SIG-M5 (cell line): ENCODE measurements at places on chromosomes 12 and 14.

DNA sequence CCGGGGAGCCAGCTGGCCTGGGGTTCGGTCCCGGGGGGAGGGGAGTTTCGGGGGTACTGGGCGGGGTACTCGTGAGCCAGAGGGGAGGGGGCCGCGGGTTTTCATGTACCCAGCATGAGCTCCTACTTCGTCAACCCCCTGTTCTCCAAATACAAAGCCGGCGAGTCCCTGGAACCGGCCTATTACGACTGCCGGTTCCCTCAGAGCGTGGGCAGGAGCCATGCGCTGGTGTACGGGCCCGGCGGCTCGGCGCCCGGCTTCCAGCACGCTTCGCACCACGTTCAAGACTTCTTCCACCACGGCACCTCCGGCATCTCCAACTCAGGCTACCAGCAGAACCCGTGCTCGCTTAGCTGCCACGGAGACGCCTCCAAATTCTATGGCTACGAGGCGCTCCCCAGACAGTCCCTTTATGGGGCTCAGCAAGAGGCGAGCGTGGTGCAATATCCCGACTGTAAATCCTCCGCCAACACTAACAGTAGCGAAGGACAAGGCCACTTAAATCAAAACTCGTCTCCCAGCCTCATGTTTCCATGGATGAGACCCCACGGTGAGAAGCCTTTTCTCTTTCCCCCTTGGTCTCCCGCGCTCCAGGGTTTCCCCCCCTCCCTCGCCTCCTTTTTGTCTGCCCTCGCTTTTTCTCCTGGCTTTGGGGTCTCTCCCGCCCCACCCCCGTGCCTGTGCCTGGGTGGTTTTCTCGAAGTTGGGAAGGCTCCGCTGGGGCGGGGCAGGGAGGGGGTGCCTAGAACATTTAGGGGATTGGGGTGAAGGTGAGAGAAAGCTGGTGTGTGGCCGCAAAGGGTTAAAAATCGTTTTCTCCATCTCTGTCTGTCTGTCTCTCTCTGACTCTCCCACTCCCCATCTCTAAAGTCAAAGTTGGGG lies 627 bp downstream of the HOXC8 start:
- DNase-seq = no peak

DNA sequence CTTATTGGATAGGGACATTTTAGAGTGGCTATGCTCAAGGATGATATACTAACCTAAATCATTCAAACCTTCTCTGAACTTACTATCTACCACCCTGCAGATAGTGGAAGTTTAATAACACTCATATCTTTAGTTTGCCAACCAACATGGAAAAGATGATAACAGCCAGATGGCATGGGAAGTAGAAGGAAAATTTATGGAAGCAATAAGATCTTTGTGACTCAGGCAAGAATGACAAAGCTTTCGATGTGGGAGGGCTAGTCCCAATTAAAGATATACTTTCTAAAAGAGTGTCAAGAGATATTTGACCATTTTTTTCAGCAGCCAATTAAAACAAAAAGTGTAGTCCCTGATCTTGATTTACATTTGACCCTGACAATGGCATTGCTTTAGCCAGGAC lies 631.7 kb downstream of the RPS29 start:
- DNase-seq = no peak

DNA sequence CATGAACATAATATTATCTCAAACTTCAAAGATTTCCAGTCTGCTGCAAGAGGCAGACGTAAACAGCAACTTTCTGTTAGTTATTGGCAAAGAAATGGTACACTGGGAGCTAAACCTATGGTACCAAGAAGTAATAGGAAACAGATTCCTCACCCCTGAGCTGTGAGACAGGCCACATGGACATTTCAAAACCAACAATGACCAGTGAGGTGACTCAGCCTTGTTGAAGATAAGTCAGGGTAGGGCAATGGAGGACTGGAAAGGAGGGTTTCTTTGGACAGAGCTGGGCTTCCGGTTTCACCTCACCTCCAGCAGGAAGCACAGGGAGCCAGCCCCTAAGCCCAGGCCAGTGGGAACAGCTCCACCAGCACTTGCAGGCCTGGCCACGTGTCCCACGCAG lies 1320.5 kb downstream of the AACS start:
- DNase-seq = no peak

DNA sequence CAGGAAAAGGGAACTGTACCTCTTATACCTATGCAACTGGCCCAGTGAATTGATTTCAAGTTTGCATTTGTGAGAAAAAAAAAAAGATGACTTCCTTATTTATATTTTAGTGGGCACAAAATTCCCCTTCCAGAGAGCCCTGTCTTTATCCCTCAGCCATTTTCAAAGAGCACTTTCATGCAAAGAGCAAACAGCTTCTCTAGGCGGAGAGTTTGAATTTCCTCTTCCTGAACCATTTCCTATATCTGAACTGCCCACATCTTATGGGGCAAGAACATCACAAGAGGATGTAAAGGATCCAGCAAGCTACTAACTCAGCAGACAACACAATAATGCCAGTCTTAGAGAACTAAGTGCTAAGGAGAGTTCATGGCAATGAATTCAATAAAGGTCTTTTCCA lies 22.3 kb upstream of the PLXNC1 start:
- no peak for DNase-seq

- DNase-seq = no peak
Measured at GRCh38 chr12:57148469-57149244, 1.2 kb upstream of the LRP1-AS start.

DNA sequence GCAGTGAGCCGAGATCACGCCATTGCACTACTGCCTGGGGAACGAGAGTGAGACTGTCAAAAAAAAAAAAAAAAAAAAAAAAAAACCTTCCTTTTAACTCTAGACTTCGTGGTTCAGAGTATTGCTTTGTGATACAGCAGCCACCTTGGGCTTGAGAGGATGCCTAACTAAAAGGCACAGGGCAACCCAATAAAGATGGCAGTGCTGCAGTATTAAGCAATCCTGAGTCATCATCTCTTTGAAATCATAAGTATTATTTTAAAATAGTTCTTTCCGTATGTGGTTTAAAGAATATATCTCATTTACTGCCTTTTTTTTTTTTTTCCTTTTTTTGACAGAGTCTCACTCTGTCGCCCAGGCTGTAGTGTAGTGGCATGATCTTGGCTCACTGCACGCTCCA lies 116.1 kb downstream of the PLEKHA5 start:
- DNase-seq = no peak

- no peak for DNase-seq
Measured at GRCh38 chr14:54503486-54503885, 6.2 kb upstream of the CGRRF1 start.

GRCh38 chr14:101929946-101930345 lies 34.4 kb upstream of the DYNC1H1 start:
- no peak for DNase-seq

DNA sequence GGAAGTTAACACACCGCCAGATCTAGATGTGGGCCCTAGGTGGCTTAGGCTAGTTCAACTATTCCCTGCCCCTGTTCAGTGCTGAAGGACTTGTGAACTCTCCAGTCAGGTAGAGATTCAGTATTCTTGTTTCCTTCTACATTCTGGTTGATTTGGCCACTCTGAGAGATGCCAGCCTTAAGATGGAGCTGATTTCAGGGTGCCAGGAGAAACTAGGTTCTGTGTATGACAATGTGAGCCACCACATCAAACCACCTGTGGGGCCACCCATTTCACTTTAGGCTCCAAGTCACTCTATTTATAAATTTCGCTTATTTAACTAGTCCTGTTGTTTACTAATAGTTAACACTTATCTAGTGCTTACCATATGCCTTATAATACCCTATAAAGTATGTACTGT lies 26.0 kb downstream of the FRMD6 start:
- no peak for DNase-seq

DNA sequence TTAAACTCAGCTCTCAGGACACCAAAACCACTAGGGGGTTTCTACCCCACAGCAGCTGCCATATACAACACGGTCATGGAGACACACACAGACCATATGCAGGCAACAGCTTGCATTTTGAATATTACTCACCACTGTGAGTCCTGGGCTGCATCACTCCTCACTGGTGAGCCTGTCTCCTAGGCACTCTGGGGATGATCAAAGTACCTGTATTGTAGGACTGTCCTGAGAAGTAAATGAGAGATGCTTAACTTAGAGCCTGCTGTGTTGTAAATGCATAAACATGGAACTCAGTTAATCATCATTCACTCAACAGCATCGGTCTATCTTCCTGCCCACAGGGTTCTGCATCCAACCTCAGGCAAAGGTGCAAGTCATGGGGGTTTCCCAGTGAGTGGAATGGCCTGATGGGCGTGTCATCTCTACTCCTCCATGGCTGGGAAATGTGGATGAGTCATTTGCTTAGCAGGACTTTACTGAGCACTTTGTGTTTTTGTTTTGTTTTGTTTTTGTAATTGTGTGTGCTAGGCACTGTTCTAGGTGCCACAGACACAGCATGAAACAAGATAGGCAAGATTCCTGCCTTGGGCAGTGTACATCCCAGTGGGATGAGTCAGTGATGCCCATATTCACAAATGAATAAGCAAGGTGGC lies 1141.2 kb upstream of the TMEM132C start:
- no peak for DNase-seq

DNA sequence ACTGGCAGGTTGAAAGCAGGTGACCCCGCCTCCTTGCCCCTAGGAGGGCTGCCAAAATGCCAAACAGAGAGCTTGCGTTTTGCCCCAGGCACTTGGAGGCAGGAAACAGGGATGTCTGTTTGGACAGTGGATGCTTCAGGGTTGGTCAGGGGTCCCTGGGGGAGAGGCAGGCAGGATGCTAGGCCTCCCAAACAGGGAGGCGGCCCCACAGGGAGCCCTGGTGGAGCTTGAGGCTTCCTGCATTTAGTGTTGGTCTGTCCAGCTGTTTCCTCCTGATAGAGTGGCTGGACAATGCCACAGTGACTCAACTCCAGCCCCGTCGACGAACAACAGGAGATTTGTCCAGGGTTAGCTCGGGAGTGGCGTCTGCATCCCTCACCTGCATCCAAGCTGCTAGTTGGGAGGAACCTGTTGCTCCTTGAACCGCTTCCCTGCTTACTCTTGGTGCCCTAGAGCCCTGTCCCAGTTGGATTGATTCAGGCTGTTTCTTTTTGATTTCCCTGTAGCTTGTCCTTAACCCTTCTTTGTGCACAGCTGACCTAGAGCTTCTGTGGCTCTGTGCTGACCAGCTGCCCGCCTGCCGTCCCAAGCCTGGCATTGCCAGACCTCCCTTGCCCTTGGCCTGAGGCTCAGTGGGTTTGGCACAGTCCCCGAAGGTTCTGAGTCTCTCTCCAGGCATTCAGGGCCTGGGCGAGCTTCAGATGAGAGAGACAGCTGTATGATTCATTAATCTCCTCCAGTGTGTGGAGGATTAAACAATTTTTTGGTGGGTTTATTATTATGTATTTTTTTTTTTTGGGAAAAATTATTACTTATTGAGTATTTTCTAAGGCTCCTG lies 45.9 kb downstream of the TSPAN9 start:
- DNase-seq = no peak

GRCh38 chr12:109711596-109712461 lies 1.8 kb upstream of the FAM222A start:
- no peak for DNase-seq

GRCh38 chr14:20551606-20552005 lies 9.2 kb downstream of the RNASE9 start:
- no peak for DNase-seq
